ENCODE measurements at places on chromosomes 7 and 10.

GRCh38 chr7:116227678-116228239 lies 17.4 kb downstream of the TES start:
- no peak for DNase-seq

GRCh38 chr7:15399441-15399840 lies 162.4 kb downstream of the AGMO start:
- DNase-seq: no peak

GRCh38 chr7:75631711-75632110 lies 107.0 kb downstream of the HIP1 start:
- DNase-seq: no peak

DNA sequence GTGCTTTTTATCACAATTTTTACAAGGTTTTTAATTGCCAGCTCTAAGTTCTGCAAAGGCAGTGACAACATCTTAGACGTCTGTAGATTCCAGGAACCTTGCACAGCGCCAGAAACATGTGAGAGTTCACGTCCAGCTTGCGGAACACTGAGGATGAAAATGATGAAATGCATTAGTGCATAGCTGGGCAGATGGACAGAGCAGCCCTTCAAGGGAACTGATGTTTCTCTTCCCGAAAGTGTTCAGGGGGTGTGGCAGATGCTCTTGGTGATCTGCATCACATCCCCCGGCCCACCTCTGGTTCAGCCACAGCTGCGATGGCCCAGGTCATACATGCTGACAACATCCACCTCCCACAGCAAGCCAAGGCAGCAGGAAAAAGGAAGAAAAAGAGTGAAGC lies 40.9 kb downstream of the ITIH5 start:
- no peak for DNase-seq

GRCh38 chr10:2475711-2476217 lies 591.6 kb upstream of the PFKP start:
- DNase-seq: no peak

DNA sequence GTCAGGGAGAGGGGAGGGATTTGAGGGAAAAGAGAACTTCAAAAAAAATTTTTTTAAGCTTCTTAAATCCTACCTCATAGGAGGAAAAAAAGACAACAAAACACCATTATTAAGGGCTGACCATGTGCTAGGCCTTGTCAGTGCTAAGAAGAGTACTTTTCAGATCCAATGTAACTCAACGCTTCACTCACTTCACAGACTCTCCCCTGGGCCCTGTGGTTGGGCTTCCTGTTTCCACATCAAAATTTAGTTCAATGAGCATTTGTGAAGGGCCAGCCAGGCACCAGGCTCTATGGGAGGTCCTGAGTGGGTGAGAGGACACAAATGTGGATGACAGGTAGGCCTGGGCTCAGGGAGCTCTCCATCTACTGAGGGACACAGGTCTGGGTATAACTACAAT lies 249.8 kb downstream of the PTEN start:
- no peak for DNase-seq

- DNase-seq: no peak
These were observed 21.5 kb downstream of the NPVF start for GRCh38 chr7:25206765-25207164.

- no peak for DNase-seq
These were observed 2.6 kb upstream of the HOXA9 start for GRCh38 chr7:27167916-27168264.

GRCh38 chr7:111803015-111803758 lies 240.9 kb upstream of the IMMP2L start:
- DNase-seq: no peak

DNA sequence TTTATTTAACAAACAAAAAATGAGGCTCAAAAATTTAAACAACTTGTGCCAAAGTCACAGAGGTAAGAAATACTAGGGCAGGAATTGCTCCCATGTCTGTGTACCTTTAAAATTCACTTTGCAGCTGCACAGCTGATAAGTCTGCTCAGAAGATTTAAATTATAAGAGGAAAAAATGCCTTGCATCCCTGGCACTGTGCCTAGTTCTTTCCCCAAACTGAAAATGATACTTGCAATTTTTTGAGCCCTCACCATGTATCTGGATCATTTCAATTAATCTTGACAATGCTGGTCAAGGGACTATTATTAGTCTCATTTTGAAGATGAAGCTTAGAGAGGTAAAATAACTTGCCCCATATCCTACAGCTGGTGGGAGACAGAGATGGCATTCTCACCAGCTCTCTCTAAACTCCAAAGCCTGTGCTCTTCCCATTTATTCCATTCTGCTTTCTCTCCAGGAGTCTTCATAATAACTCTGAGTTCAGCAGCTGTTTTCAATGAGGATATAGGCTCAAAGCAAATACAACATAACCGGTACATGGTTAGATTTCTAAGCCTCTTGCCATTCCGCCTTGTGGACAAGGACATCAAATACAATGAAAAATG lies 350.5 kb upstream of the LRRTM3 start:
- DNase-seq: no peak
